ENCODE measurements at places on chromosomes 13 and 19.

DNA sequence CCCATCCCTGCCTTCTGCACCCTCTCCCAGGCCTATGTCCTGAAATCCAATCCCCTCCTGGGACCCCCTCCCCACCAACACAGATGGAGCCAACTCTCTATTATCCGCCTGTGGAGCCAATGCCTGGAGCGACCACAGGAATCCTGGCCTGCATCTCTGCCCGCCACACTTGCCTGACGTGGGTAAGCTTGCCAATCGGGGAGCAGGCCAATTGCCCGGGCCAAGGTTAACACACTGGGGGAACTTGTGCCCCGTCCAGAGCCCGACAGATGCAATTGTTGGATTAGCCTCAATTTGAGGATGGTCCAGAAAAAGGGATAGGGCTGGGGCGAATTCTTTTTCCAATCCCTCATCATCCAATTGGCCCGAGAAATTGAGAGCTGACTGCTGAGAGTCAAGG, 5.9 kb downstream of the WIZ start:
- DNase-seq, result no peak

DNA sequence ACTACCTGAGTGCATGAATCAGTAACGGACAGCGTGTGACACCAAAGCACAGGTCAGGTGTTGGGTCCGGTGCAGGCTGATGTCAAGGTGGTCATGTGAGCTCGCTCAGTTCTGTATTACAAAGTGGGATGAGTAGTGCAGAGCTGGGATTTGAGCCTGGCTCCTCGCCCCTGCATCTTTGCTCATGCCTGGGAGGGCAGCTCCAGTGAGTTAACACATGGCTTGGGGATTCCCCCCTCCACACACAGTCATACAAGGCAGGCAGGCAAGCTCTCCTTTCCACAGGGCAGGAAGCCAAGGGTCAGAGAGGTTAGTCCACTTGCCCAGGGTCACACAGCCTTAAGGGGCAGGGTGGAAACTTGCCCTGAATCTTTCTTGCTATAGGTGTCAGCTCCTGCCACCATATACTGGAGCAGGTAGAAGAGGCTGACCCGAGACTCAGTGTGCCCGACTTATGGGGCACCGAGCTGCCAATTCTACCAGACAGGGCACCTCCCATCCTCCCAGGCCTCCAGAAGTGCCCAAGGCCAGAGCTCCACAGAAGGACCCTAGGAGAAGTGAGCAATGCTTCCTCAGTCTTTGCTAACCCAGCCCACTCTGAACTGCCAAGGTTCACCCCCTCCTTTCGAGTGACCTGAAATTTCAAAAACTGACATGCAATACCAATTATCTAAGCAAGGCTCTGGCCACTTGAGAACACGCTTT, 35.4 kb downstream of the ZNF787 start:
- peak; percentile 31 for DNase-seq

DNA sequence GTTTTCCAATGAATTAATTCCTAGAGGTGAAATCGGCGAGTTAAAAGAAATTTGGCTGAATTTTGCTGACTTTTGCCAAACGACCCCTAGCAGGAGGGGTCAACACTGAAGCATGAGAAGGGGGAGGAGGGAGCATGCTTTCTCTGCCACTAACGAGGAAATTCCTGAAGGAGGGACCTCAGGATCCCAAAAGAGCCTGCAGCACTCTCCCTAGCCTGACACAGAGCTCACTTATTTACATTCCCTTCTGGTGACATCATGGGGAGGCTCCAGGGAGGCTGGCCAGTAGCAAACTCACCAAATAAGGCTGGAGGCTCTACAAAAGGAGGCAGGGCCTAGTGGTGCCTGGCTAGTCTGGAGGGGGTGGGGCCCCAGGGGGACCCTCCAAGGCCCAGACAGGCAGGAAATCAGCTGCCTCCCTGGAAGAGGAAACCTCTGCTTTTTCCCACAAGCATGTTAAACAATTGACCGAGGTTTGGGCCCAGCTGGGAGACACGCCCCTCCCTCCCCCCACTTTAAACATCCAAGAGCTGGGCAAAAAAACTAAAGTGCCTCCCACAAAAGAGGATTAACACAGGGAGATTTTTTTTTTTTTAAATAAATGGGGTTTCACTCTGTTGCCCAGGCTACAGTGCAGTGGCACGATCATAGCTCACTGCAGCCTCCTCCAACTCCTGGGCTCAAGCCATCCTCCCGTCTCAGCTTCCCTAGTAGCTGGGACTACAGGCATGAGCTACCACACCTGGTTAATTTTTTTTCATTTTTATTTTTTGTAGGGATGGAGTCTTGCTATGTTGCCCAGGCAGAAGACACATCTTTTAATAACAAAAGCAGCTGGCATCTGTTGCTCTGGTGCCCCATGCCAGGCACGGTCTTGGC, 2.1 kb downstream of the DAPK3 start:
- DNase-seq, result peak; percentile 98

DNA sequence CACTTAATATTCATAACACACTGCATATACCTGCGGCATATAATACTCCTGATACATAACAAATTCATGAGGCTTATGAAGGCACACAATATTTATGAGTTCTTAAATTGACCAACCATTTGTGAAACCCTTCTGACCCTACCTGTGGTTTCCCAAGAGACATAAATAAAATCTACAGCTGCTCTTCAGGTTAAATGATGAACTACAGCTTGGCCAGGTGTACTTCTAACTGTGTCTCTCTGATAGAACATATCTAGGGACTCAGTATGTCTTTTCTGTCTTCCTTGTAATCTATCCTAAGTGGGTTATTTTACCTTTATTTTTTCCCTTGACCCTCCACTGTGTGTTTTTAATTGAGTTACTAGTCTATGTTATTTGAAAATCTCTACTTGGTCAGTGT, 189.9 kb upstream of the UFM1 start:
- no peak for DNase-seq

- DNase-seq, result no peak
Observed at GRCh38 chr19:883661-884211, 9.3 kb downstream of the MED16 start.

DNA sequence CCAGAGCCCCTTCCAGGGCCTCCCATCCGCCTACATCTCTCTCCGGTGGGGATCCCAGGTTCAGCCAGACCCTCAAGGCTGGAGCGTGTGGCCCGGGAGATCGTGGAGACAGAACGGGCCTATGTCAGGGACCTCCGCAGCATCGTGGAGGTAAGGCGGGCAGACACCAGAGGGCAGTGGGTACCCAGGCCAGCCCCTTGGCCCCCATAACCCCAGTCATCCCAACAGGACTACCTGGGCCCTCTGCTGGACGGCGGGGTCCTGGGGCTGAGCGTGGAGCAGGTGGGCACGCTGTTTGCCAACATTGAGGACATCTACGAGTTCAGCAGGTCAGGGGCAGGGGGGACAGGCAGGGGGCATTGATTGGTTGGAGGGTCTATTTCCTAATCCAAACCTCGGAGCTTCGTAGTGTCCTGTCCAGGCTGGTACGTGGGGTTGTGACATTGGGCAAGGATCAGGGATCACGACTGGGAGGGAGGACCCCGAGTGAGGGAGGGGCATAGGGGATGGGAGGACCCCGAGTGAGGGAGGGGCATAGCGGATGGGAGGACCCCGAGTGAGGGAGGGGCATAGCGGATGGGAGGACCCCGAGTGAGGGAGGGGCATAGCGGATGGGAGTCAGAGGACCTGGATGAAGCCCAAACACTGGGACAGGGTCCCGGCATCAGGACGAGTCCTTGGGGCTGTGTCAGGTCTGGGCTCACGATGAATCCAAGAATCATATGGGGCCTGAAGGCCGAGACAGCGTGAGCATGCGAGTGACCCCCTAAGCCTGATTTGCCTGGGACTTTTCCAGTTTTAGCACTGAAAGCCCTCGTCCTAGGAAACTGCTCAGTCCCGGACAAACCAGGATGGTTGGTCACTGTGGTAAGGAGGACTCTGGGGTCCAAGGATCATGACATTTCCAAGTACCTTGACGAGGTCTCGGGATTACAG, 2.9 kb downstream of the PLEKHG2 start:
- no peak for DNase-seq

GRCh38 chr19:40217027-40217810, 965 bp downstream of the TTC9B start:
- no peak for DNase-seq

- DNase-seq, result no peak
Observed at GRCh38 chr19:5150902-5151741, 182.2 kb downstream of the KDM4B start.

- no peak for DNase-seq
Observed at GRCh38 chr19:24003537-24003936, 83.5 kb upstream of the ZNF254 start.

GRCh38 chr13:112709825-112710783, 20.3 kb downstream of the ATP11A start:
- no peak for DNase-seq

GRCh38 chr19:781800-782184, 15.5 kb upstream of the PTBP1 start:
- DNase-seq, result no peak

- no peak for DNase-seq
Observed at GRCh38 chr19:9427941-9428340, 7.4 kb downstream of the ZNF266 start.

- DNase-seq, result peak; percentile 29
Observed at GRCh38 chr13:22800526-22801401, 380.0 kb upstream of the SGCG start.

- peak; percentile 0 for DNase-seq
Observed at GRCh38 chr13:26019881-26020870, 31.6 kb downstream of the SHISA2 start.

GRCh38 chr19:14107581-14108461, 9.7 kb downstream of the PRKACA start:
- DNase-seq, result peak; percentile 70

DNA sequence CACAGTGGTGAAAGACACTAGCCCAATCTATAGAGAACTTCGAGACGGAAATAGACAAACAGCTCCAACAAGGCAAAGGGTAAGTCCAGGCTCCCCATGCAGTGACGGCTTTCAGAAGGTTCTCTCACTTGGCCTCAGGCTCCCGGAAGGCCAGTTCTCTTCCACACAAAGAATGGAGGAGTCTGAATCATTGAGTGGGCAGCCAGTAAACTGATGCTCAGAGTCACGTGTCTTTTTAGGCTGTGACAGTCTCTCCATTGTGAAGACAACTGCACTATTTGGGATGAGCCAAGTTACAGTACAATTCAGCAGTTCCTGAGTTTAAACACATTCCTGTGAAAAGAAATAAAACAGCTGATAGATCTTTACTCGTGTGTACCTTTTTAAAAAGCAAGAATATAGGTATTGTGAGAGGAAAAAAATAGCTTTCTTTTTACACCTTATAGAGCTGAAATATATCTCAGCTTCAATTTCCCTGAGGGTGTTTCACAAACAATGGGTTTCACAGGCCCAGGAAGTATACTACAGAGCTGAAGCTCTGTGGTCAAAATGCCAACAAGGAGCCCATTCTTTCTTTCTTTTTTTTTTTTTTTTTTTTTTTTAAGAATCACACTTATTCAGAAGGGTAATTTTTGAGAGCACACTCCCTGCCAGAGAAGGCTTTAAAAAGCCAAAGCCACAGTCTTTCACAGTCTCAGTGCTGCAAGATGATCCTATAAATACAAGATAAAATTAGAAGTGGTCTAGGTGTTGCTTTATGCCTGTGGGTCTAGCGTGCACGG, 135.1 kb downstream of the FREM2 start:
- no peak for DNase-seq

- DNase-seq, result no peak
Observed at GRCh38 chr13:113633485-113633873, 24.5 kb downstream of the ATP4B start.

- DNase-seq, result no peak
Observed at GRCh38 chr19:8490873-8491272, 11.6 kb downstream of the PRAM1 start.

DNA sequence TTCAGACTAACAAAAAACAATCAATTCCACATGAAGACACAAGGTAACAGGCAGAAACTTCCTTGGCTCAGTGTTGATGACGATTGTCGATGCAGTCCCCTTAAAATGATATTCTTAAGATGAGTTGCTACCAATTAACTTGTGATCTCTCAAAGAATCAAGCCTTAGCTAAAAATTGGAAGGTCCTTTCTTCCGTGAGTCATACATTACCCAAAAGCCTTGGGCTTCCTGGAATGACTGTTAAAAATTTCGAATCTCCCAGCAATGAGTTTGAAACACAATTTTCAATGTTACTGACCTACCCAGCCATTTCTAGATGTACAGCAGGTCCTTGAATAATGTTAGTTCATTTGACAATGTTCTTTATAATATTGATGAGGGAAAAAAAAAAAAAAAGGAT, 28.0 kb upstream of the RB1 start:
- DNase-seq, result peak; percentile 31

DNA sequence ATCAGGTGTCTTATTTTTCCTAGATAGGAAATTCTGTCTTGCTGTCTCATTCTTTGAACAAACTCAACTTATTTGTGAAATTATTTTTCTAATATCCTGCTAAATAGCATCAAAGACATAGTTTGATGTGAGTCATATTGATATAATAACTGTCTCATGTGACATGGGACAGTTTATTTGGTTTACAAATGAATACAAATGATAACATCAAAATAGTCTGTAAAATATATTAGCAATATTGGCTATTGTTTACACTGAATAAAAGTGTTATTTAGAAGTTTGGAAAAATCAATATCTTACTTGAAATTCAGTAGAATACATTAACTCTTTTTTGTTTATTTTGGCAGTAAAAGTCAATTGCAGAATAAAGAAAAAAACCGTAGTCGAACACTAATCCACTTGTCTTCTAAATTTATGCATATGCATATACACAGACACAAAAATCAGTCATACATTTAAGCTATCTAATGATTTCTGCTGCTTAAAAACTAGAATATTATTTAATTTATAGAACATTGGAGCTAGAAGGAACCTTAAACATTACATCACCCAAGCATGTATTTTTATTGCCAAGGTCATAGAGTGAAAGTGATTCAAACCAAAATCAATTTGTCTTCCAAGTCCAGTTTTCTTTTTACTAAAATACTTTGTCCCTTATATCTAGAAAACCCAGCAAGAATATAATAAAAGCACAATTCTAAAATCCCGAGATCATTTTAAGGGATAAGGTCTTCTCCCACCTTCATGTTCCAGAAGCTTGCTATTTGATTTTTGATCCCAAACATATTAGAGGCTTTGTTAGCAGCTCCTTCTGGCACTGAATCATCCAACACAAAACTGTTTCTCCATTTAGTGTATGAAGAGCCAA, 776.5 kb upstream of the SLITRK1 start:
- DNase-seq, result peak; percentile 36

DNA sequence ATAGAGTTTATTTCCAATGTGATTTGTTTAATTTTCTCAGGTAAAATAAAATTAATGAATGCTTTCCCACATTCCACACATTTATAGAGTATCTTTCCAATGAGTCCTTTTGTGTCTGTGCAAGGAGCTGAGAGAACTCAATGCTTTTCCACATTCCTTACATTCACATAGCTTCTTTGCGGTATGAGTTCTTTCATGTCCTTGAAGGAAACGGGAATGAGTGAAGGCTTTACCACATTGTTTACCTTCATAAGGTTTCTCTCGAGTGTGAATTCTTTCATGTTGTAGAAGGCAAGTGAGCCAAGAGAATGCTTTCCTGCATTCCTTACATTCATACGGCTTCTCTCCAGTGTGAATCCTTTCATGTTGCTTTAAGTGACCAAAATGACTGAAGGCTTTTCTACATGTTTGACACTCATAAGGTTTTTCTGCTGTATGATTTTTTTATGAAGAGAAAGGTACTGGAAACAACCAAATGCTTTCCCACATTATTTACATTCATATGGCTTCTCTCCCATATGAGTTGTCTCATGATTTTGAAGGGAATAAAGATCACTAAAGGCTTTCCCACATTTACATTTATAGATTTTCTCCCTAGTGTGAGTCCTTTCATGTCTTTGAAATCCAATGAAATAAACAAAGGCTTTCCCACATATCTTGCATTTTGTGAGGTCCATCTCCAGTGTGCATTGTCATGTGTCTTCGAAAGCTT, 14.4 kb upstream of the ZNF442 start:
- DNase-seq, result no peak

Data from fibroblast of mammary gland (primary cell).